ENCODE measurements at places on chromosomes 13 and 19.

DNA sequence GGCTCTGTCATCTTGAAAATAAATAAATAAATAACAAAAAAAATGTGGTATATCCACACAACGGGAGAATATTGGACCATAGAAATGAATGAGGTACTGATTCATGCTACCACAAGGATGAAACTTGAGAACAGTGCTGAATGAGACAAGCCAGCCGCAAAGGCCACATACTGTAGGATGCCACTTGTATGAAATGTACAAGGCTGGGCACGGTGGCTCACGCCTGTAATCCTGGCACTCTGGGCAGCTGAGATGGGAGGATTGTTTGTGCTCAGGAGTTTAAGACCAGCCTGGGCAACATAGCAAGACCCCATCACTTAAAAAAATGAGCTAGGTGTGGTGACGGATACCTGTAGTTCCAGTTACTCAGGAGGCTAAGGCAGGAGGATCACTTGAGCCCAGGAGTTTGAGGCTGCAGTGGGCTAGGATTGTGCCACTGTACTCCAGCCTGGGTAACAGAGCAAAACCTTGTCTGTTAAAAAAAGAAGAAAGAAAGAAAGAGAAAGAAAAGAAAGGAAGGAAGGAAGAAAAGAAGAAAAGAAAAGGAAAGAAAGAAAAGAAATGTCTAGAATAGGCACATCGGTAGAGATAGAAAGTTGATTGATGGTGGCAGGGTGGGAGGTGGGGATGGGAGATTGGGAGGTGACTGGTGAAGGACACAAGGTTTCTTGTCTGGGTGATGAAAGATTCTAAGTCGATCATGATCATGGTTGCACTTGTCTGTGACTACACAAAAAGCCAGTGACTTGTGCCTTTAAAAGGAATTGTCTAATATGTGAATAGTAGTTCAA is 20.3 kb downstream of the HPN start:
- DNase-seq: no peak

DNA sequence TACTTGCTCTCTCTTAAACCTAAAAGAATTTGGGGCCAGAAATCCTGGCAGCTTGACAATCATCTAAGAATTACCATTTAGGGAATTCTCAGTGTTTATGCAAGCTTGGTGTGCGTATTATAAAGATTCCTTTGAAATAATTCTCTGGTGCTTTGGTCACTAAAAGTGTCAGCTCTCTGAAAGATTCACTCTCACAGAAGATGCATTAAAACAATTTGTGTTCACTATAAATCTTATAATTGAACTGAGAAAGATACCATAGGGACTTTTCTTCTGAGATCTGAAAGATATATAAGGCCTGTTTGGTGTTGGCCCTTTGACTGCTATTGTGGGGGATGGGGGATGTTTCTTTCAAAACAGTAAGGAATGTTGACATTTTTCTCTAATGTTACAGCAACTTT is 27.3 kb downstream of the EPSTI1 start:
- DNase-seq: no peak

DNA sequence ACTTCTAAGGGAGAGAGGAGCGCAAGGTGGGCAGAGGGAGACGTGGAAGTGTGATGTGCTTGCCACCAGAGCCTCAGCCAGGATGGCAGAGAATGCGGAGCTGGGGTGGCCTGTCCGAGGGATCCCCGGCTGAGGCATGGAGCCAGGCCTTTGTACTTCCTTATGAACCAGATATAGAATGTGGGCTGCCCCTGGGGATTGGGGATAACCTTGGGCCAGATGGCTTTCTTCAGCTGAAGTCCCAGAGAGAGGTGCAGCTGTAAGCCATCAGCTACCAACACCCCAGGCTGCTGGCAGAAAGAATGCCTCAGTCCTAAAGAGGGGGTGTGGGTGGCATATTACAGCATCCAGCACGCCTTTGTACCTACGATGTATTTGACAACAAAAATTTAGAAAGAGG is 25.5 kb upstream of the FBXO17 start:
- no peak for DNase-seq

GRCh38 chr13:101155920-101156319 is 260.4 kb downstream of the NALCN start:
- DNase-seq: no peak

DNA sequence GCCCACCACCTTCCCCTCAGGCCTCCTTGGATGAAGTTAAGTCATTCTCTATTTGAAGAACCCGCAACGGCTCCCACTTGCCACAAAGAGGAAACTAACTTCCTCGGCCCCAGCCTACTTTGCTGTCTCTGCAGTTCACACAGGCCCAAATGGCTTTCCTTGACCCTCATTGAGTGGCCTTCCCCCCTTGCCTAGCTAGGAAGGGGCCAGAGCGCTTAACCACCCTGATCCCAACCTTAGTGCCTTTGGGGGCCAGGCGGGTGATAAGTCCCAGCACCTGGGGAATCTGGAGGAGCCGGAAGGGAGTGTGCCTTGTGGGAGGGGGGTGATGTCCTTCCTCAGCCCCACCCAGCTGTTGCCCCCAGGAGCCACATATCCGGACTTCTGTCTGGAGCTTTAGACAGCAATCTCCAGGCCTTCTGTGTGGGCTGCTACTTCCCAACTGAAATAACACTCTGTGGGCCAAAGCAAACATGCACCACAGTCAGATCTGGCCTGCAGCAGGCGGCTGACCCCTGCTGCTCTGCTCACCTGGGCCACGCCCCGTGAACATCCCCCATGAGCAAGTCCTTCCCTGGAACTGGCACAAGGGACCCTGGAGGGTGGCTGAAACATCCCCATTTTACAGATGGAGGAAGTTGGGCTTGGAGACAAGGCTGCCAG is 10.5 kb downstream of the NECTIN2 start:
- DNase-seq: no peak

GRCh38 chr19:5632241-5632612 is 9.3 kb downstream of the SAFB start:
- no peak for DNase-seq

DNA sequence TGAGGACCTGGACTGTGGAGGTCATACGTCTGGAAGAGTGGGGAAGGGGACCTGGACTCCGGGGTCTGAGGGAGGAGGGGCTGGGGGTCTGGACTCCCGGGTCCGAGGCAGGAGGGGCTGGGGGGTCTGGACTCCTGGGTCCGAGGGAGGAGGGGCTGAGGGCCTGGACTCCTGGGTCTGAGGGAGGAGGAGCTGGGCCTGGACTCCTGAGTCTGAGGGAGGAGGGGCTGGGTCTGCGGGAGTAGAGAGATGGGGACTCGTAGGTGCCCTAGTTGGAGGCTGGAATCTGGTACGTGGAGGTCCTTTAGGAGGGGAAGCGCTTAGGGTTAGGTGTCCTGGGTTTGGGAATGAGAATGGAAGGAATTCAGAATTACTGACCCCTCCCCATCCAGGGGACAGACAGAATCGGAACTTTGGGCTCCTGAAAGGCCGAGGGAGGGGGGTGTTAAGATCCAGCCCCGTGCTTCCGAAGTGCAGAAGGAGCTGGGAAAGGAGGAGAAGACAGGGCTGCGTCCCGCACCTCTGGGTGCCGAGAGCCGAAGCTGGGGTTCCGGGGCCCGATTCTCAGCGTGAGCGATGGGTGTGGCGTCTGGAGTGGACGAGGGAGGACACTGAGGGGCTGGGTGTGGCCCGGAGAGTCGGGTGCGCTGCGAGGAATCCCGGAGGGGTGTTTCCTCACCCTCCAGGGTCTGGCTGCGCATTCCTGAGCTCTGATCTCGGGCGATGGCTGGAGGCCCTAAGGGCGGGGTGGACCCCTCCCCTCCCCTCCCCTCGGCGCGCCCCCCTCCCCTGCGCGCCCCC is 608 bp downstream of the MYADM start:
- DNase-seq: peak; percentile 55

DNA sequence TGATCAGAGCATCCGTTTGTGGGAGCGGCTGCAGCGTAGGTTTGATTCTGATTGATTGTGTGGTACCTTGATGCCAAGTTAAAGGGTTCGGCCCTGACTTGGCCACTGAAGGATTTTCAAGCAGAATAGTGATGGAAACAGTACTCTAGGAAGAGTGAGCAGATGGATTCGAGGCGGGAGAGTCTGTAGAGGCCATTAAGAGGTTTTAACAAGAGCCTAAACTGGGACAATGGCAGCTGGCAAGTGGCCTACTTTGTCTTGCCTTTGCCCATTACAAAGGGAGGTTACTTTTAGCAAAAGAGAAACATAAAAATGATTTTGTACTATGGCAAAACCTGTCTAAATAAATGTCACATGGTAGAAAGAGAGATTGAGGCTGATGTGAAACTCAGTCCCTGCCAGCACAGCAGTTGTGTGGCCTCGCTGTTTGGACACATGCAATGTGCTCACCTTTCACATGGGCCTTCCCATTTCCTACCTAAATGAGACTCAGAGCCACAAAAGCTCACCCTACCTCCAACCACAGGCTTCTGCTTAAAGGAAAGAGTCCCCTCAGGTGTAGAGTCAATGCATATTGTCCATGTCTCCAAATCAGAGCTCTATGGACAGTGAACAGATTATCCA is 62.4 kb upstream of the RAP2A start:
- no peak for DNase-seq

GRCh38 chr13:31997641-31998040 is 33.9 kb upstream of the FRY start:
- no peak for DNase-seq

DNA sequence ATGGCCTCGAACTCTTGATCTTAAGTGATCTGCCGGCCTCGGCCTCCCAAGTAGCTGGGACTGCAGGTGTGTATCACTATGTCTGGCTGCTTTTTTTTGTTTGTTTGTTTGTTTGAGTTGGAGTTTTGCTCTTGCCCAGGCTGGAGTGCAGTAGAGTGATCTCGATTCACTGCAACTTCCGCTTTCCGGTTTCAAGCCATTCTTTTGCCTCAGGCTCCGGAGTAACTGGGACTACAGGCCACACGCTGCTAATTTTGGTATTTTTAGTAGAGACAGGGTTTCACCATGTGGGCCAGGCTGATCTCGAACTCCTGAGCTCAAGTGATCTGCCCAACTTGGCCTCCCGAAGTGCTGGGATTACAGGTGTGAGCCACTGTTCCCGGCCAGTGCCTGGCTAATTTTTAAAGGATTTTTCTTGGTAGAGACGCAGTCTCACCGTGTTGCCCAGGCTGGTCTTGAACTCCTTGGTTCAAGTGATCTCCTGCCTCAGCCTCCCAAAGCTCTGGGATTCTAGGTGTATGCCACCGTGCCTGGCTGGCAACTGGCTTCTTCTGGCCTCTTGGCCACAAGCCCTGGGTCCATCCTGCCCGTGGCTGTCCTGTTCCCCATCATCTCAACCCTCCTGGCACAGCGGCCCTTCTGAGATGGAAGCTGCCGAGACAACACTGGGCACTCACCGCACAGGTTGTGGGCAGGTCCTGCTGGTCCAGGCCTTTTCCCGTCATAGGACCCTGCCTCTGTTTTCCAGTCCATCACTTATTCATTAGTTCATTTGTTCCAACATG is 11.5 kb downstream of the TECR start:
- no peak for DNase-seq

DNA sequence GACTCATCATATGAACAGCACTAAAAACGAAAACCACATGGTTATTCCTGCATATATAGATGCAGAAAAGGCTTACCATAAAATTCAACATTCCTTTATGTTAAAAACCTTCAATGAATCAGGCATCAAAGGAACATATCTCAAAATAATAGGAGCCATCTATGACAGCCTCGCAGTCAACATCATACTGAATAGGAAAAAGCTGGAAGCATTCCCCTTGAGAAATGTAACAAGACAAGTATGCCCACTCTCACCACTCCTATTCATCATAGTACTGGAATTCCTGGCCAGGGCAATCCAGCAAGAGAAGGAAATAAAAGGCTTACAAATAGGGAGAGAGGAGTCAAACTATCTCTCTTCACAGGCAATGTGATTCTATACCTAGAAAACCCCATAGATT is 179.6 kb upstream of the HTR2A start:
- DNase-seq: no peak

GRCh38 chr19:5356428-5356827 is 15.8 kb upstream of the PTPRS start:
- no peak for DNase-seq

DNA sequence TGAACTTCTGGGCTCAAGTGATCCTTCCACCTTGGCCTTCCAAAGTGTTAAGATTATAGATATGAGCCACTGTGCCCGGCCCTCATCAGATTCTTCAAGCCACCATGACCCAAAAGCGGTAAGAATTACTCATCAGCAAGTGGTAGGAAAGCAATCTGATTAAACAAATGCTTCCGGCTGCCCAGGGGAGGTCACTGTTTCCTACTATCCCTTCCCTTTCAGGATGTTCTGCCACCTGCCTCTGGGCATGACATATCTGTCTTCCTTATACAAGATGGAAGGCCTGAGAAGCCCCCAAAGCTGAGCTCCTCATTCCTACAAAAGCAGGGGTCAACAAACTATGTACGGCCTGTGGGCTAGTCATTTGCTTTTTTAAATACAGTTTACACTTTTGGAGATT is 7.0 kb downstream of the ABHD8 start:
- no peak for DNase-seq

DNA sequence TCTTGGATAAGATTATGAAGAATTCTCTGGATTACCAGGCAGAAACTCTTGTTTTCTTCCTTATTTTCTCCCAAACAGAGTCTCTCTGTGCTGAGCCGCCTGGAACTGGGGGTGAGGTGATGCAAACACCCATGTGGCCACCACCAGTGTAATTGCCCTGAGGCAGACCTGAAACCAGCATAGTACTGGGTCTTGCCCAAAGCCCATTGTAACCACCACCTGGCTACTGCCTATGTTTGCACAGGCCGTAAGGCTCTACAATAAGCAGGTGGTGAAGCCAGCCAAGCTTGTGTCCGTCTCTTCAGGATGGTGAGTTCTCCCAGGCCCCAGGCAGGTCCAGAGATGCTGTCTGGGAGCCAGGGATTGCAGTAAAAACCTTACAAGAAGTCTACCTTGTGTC is 18.9 kb upstream of the KBTBD7 start:
- DNase-seq: no peak

DNA sequence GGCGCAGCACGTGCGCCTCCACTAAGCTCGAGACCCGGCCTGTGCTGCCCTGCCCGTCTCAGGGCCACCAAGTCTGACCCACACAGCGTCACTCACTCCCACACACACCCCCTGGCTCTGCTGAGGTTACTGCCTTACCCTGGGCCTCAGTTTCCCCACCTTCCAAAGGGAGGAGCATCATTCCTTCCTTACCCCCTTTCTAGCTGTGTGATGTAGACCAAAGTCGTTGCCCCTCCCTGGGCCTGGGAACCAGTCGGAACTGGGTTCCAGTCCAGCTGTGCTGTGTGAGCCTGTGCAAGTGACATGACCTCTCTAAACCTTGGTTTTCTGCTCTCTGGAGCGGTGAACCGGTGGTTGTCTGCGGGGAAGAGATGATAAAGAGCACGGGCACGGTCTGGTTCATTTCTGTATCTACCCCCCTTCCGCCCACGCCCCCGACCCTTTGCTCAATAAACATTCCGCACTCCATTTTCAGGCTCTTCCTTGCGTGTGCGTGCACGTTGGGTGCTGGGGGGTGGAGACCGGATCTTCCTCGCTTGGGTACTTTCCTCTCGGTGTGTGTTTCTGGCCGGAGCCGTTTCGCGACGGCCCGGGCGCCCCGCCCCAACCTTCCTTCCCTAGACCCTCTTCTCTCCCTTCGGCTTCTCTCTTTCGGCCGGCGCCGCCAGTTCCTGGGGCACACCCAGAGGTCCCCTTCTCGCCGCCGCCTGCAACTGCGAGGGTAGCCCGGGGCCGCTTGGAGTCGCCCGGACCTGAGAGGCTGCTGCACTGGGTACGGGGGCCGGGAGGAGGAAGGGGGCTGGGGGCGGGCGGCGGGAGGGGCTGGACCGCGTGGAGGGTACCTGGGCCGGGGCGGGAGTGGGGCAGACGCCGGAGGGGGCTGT is at the start of gene ZNF581:
Gene ZNF581, plus strand, starts transcription at position 647 of the 884 bp plus-strand sequence. CDS start 923 bp downstream, outside the sequence.
- DNase-seq: peak; percentile 83
